GM23338 (cell line): ENCODE measurements at places on chromosomes 16 and 17. TPM values are rescaled to one million over a fixed set of nuclear protein-coding genes. Genes with fewer than 3 reads are reported as not detected.

DNA sequence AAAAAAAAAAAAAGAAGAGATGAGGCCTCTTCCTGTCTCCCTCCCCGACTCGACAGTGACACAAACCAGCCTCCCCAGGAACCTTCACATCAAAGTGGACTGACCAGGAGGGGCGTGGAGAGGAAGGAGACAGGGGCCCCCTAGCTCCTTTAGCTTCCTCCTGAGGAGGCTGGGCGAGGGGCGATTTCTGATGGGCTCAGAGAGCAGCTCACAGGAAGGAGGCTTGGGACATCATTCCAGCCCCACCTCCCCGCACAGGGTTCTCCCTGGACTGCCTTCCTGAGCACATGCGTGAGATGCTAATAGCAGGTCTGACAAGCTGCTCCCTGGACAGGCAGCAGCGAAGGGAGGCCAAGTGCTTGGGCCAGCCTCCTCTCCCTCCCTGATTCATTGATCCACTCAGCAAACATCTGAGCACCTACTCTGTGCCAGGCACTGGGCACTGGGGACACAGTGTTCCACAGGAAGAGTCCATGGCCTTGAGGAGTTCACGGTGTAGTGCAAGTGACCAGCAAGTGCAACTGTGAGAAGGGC, 14.4 kb upstream of the DOK4 start:
- no peak for DNase-seq

- DNase-seq = no peak
Measured at GRCh38 chr17:80662557-80662956, 117.9 kb downstream of the RPTOR start.

DNA sequence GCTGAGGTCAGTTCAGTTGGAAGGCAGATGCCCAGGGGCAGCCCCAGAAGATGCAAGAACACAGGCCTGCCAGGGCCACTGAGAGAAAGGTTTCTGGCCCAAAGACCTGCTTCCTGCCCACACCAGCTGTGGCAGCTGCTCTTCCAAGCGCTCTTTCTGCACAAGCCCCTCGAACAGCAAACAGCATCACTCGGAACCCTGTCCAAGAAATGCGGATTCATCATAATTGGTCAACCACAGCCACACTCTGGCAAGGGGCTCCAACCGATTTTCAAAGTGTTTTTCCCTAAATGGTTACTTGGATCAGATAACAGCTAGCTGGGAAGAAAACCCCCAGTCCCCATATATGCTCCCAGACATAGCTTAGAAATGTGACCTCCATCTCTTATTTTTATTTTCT, 71.1 kb upstream of the DNAH17 start:
- no peak for DNase-seq

DNA sequence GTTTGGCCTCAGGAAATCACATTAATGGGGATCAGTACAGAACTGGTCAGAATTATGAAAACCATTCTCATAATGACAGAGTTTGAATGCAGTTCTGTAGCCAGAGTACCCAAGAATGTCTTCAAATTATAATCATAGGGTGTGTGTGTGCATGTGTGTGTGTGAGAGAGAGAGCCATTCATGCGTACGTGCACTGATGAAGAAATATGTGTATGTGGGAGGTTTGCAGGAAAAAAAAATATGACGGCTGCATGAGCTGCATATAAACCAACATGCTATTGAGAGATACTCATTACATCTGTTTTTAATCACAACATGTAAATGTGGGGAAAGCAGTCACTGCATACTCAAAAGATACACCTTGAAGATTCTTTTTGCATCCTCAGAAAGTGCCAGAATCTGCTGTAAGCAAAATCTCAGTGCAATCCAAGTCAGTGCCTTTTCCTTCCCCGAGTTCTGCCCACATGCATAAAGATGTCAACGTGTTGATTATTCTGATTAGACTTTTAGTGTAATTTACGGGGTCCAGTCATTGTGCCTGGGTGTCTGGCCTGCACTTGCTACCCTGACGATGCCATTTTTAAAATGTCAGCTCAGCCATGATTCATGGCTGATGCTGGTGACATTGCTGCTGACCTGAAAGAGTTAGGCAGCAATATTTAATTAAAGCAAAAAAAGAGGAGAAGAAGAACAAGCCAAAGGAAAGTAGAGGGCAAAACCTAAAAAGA, 378.7 kb upstream of the ZFHX3 start:
- DNase-seq = no peak

Gene XYLT1
- 3.3 and 3.5 TPM in 2 replicates for polyA plus RNA-seq

Gene B4GALNT2
- polyA plus RNA-seq = not detected in 2 replicates
